ENCODE measurements at places on chromosomes 12 and 14.

DNA sequence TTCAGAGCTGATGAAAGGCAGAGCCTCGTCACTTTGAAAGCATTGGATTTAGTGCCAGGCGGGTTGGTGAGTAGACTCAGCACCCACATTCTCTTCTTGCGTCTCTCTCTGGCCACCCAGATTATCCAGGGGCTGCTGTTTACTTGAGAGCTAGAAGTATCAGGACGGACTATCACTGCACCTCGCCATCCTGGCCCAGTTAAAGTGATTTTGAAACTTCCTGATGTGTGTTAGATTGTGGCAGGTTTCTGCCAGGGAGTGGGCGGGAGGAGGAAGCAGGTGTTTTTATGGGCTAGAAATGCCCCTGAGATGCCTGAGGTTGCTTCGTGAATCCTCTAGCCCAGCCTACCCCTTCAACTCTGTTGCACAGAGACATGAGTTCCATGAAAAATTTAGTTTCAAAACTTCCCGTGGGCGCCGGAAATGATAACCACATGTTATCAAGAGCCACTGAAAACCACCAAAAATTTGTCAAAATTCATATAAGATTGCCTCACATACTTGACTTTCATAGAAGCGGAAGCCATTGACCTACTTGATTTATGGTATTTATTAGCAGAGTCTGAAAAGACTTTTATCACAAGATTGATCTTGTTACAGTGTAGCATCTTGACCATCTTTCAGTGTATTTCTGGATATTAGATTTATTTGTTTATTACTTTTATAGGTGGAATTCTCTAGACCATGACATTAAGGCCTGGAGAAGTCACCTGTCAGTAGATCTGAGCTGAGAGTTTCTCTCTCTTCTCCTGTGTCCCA is 466.0 kb downstream of the RAD51B start:
- DNase-seq = no peak

DNA sequence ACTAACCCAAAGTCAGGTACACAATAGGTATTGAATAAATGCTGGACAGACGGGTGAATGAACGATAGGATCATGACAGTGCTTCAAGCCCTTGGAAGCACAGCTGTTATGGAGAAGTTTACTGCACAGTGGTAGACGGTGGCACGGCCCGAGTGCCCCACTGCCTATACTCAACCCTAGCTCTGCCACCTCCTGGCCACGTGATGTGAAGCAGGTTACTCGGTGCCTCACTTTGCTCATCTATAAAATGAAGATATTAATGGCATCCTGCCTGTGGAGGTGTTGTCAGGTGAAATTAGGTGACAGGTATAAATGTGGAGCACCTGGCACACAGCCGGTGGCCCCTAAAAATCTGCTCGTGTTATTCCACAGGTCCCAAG is 5.8 kb downstream of the ASB2 start:
- DNase-seq = peak; percentile 31

GRCh38 chr14:99100497-99101270 is 171.3 kb downstream of the BCL11B start:
- DNase-seq = no peak

GRCh38 chr12:70186436-70186835 is 56.8 kb upstream of the CNOT2 start:
- no peak for DNase-seq

GRCh38 chr12:127127897-127128296 is 1139.1 kb upstream of the TMEM132C start:
- no peak for DNase-seq

DNA sequence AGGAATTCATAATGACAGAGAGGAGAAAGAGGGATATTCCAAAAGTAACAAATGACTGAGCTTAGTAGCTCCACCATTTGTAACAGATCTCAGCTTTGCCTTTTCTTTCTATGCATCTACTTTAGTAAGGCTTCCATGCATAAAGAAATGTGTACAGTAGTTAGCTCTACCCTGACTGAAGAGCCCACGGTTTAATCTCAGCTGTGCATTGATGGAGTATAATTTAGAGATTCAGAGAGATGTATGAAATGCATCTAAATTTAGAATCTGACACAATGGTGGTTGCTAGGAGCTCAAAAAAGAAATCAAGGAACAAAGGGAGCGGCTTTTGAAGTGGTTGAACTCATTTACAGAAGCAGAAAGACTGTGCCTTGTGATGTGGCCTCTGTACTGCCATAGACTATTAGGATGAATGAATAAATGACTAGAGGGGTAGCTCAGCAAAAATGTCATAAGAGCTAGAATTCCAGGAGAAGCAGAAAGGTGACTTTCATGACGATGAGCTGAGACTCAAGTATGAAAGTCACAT is 838.6 kb downstream of the RPS29 start:
- DNase-seq = no peak

DNA sequence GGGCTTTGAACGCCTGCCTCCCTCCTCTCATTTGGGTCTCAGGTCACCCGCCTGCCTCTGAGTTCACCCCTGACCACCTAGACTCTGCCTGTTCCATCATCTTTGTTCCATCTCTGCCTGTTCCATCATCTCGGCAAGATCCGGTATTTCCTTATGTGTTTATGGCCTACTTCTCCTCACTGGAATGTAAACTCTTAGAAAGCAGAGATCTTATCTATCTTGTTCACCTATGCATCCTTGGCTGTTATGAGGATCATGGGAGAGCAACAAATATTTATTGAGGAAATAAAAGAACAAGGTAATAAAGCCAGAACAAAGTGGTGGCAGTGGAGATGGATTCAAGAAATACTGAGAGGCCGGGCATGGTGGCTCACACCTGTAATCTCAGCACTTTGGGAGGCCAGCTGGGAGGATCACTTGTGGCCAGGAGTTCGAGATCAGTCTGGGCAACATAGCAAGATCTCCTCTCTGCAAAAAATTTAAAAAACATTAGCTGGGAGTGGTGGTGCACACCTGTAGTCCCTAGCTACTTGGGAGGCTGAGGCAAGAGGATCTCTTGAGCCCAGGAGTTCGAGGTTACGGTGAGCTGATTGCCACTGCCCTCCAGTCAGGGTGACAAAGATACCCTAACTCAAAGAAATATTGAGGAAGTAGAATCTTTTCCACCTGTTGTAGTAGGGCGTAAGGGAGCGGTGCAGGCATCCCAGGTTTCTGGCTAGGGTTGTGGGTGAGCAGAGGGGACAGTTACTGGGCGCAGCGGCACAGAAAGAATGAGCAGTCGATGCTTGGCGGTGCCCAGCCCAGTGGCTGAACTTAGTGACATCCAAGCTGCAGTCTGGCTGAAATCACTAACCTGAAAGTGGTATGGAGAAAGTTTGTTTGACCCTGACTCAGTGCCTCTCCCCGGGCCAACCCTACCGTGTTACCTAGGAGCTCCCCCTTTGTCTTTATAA is 1.7 kb upstream of the KLC1 start:
- no peak for DNase-seq

DNA sequence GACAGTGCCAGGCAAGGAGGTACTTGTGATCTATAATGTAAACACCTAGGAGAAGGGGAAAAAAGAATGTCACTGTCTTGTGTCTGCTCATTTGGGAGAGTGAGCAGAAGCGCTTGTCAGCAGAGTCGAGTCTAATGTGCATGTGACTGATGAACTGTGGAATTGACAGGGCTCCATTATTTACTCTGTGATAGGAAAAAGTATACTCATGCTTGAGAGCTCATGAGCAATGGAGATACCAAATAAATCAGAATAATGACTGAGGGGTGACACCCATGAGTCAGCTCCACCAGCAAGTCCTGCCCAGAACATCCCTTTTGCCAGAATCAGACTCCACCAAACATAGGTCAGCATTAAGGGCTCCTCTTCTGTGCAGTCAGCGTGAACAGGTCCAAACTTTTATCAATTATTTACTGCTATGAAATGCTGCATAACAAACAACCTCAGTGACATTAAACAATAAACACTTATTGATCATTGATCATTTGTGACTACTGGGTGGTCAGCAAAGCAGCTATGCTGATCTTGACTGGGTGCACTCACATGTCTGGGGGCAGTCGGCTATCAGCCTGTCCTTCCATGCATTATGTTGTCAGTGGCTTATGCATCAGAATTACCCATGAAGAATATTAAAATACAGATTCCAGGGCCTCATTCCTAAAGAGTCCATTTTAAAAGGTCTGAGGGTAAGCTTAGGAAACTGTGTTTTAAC is 29.2 kb upstream of the WSCD2 start:
- DNase-seq = no peak

DNA sequence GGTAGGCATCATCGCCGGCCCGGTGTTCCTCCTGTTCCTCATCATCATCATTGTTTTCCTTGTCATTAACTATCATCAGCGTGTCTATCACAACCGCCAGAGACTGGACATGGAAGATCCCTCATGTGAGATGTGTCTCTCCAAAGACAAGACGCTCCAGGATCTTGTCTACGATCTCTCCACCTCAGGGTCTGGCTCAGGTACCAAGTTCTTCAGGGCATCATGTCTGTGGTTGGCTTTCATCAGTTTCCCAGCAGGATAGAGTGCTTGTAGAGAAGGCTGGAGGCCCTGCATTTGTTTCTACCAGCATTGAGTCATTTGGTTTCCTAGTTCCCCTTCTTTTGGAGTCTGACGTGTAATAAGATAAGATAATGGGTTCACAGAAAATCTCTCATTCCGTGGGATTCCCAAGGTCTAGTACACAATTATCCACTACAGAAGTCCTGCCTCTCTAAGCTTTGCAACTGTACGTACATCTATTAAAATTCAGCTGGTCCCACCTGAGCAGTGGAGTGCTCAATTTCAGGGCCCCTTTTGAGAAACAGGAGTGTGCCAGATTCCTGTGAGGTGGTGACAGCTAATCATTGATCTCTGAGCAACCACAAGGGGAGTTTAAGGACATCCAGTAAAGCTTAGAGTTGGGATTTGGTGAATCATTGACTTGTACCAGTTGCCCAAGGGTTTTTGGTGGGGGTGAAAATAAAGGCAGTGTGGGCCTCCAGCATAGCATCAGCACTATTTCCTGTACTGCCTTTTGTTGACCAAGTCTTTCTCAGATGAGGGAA is 25.1 kb downstream of the ACVR1B start:
- DNase-seq = peak; percentile 47

- DNase-seq = no peak
These were observed 171.2 kb upstream of the CDKN3 start for GRCh38 chr14:54225457-54226060.

GRCh38 chr14:74620497-74620921 is 8.5 kb upstream of the LTBP2 start:
- peak; percentile 97 for DNase-seq

- DNase-seq = no peak
These were observed 63.1 kb upstream of the ARID2 start for GRCh38 chr12:45666396-45666795.

GRCh38 chr14:71514941-71515919 is 417.0 kb upstream of the RGS6 start:
- no peak for DNase-seq

DNA sequence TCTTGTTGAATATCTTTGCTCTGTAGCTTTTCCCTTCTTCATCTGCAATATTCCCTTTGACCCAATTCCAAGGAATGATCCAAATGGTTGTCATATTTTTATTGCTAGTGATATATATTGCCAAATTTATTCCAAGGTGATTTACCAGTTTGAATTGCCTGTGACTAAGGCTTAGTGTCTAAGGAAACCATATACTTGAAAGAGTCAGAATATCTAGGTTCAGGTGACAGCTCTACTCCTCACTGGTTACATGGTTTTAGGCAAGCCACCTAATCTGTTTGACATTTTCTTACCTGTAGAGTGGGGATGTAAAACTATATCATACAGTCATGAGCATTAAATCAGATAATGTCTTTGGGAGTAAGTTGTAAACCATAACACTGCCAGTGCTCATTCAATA is 473.8 kb downstream of the NPAS3 start:
- DNase-seq = no peak

- DNase-seq = no peak
These were observed 77.8 kb upstream of the GRIP1 start for GRCh38 chr12:66756631-66757030.

DNA sequence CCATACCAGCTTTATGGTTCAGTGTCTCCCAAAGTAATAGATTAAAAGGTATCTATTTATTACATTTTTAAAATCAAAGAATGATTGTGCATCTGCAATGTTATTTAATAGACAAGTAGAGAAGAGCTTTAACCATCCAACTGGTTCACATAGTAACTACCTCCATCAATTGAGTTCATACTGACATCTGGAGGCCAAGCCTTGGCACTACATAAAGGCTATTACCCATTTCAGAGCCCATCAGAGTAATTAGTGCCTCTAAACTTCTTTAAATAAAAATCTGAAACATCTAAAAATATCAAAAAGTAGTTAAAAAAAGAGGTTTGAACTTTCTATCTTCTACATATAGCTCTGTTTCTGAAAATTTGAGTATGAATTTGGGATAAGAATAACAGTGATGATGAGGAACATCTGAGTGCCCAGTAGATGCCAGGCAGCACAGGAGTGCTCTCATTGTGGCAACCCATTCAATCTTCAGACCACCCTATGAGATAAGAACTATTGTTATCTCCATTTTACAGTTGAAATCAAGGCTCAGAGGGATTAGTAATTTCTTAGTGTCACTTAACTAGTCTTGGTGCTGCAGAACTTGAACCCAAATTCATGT is 132.9 kb upstream of the DAAM1 start:
- peak; percentile 62 for DNase-seq

- peak; percentile 89 for DNase-seq
These were observed 27.3 kb downstream of the PTPRB start for GRCh38 chr12:70609739-70610491.

DNA sequence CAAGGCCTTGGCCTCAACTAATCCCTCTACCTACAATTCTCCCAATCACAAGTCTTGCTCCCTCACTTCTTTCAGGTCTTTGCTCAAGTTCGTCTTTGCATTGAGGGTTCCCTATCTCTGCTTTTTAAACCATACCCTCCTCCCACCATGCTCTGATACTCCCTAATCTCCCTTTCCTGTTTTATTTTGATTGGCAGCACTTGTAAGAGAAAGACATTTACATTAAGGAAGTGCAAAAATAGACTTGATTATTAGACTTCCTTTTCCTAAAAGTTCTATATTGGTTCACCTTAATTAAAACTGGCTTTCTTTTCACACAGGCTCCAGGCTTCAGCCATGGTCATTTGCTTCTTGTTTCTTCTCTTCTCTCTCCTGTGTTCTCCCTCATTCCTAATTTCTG is 18.3 kb upstream of the WIF1 start:
- no peak for DNase-seq

DNA sequence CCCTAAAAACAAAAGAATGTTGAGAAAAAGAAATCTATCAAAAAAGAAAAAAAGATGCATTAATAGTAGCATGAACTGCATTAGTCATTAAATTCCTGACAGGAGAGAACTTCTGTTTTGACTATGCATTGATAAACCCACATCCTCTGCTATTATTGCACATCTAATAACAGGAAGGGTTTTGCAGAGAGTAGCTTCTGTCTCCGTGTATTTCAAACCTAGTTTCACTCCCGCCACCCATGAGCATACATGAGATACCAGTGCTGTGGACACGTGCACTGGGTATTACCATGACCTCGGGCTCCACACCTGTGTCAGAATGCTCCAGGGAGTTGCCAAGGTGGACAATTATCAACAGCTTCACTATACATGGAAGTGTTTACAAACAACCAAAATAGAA is 449.1 kb upstream of the SOX5 start:
- no peak for DNase-seq

- no peak for DNase-seq
These were observed 112.0 kb downstream of the TSPAN8 start for GRCh38 chr12:71045781-71046180.

- peak; percentile 85 for DNase-seq
These were observed 7.1 kb upstream of the OAS2 start for GRCh38 chr12:112971248-112971647.

GRCh38 chr14:20823859-20824258 is 21.2 kb upstream of the RNASE1 start:
- no peak for DNase-seq

- no peak for DNase-seq
These were observed 63.6 kb upstream of the BCL2L14 start for GRCh38 chr12:12007001-12007712.
